ENCODE measurements at places on chromosomes 6 and 20.
A peak's percentile ranks its signal among the peaks of the same experiment; 100 is the strongest.

- no peak for DNase-seq
These were observed 119.1 kb downstream of the TENT5A start for GRCh38 chr6:81633391-81633790.

- DNase-seq: no peak
These were observed 7.4 kb downstream of the PSMG4 start for GRCh38 chr6:3266170-3266569.

DNA sequence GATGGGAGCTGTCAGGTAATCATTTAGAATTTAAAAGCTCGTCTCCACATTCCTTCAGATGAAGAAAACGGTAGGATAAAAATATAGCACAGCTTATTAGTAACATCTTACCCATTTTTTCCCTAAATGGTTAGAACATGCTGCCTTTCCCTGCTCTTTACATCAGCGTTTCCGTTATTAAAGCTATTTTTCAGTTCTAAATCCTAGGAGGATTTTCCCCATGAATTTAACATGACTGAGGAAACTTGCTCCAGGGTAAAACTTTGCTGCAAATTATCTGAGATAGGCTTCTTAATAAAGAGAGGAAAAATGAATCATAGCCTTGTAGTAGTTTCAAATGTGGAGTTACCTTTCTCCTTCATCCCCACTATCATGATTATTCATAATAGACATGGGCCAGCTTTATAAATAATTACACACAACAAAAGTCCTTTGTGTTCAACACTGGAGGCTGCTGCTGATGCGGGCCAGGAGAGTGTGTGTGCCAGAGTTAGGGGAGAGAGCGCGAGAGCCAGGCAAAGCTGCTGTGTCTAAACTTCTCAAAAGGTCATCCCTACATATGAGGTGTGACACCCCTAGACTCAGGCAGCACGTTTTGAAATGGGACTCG lies 24.4 kb downstream of the MYLIP start:
- DNase-seq: no peak

DNA sequence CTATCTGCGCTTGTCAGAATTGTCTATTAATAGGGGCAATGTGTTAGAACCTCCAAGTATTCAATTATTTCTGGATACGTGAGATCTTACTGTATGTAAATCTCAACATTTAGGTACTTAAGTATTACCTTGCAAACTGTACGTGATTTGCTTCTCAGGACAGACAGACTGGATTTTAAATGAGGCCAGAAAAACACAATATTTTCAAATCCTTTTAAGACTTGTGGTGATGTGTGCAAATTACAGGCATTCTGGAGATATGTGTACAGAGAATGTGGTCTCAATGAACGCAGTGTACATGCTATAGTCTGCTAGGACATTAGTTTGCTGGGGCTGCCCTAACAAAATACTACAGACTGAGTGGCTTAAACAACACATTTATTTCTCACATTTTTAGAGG lies 16.9 kb downstream of the CCR6 start:
- DNase-seq: no peak

GRCh38 chr20:8796088-8796660 lies 272.7 kb upstream of the PLCB4 start:
- DNase-seq: no peak

DNA sequence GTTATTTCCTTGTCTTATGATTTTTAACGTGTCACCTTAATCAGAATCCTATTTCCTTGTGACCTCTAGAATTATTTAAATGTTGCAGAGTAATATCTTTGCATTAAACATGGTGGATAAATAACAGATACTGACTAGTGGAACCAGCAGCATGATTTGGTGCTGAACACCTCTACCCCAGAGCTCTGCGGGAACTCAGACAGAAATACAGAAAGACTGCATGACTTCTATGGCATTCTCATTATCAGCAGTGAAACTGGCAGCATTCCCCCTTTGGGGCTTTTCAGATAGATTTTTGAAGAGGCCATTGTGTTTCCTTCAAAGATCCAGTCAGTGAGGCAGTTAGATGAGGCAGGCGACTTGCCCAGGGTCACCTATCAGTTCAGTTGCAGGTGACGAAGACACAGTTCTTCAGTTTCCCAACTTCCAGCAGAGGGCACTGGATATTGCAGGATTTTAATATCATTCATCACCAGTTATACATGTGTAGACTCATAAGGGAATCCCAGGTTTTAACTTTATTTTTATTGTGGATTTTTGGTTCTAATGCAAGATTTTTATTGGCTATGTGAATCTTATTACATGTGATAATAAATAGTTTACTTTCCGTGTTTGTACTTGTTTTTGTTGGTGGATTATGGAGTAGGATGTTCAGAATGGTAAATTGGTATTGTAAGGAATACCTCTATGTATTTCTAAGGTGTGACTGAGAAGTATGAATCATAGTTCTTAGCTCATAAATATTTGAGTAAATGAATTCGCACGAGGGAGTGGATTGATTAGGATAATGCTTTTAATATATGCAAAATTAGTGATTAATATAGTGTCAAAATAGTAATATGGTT lies 81.3 kb downstream of the AFDN start:
- peak; percentile 30 for DNase-seq

DNA sequence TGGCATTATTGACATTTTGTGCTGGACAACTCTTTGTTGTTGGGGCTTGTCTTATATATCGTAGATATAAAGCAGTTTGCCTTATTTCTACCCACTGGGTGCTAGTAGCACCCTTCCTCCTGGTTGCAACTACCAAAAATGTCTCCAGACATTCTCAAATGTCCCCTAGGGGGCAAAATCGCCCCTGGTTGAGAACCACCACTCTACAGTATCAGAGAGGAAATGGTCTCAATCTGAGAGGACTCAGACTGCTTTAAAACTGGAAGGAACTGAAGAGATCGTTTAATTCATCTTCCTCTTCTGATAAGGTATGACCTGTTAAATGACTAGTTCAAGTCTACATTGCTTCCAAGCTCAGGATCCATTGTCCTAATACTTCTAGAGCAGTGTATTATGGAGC lies 14.9 kb downstream of the SH3BGRL2 start:
- DNase-seq: no peak

DNA sequence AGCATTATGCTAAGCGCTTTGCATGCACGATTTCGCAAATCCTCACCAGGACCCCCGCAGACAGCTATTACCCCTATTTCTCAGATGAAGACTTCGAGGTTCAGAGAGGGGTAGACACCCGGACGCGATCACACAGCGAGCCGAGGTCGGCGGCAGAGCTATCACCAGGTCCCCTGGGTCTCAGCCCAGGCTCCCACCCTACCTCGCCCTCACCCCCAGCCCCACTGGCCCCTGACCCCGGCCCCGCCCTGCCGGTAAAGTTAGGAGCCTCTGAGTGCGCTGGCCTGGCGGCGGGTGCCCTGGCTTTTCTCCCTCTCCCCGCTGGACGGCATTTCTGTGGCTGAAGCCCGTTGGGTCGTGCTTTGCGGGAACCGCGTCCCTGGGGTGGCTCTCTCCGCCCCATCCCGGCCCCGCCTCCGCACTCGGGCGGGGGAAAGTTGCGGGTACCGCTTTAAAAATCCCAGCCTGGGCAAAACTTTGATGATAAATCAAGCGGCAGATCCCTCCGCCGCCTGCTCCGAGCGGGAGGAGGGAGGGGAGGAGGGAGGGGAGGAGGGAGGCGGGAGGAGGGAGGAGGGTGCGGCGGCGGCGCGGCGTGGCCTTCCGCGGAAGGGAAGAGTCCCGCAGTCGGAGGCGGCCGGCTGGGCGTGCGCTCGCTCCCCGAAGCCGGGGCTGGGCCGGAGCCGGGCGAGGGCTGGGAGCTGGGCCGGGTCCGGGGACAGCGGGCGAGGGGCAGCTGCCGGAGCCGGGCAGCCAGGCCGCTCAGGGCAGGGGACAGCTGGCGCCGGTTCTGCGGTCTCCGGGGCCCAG lies at the start of gene VSTM2L:
Gene VSTM2L, plus strand, starts transcription at position 624 of the 810 bp plus-strand sequence. CDS start 224 bp downstream, outside the sequence.
- no peak for DNase-seq

GRCh38 chr6:129903082-129903481 lies 42.0 kb upstream of the TMEM244 start:
- DNase-seq: no peak
